ENCODE measurements at places on chromosomes 1 and 21.

GRCh38 chr1:168005529-168005928 lies 68.7 kb upstream of the MPC2 start:
- no peak for DNase-seq

DNA sequence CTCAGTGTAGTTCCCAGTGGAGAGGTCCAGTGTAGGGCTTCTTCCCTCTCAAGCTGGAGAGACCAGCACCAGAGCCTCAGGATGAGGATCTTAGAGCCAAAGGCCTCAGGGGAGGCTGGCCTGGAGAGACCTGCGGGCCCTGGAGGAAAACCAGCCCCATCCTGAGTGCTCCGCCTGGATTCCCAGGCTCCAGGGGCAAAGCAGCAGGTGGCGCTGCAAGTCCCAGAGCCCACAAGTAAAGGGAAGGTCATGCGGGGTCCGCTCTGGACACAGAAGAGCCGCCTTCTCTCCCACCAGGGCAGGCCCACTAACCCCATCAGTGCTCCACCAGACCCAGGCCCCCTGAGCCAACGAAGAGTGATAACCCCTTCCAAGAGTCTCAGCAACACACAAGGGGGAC lies 22.7 kb downstream of the PGBD5 start:
- DNase-seq, result no peak

DNA sequence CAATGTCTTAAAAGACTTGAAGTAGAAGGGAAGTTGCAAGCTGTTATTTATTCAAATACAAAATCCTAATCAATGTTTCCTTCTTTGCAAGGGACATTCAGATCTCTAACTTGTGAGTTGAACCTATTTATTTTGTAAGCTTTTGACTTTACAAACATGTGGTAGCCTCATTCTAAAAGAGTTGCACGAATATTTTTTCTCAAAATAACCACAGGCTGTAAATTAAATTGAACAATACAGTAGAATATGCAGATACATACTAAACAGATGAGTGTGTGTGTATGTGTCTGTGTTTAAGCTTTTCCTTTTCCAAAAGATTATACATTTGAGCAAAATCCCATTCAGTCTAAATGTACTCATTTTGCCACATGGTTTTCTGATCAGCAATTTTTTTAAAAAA lies 4.8 kb upstream of the DYNLT5 start:
- no peak for DNase-seq

- peak; percentile 6 for DNase-seq
Observed at GRCh38 chr1:194184425-194184824, 998.0 kb upstream of the B3GALT2 start.

- no peak for DNase-seq
Observed at GRCh38 chr21:45748593-45748992, 105.1 kb downstream of the PCBP3 start.

All from fibroblast of lung (primary cell).